ENCODE measurements at places on chromosomes 1 and 21.

- peak; percentile 82 for DNase-seq
Observed at GRCh38 chr1:26826261-26827105, at the start of gene ZDHHC18. Gene ZDHHC18 (plus strand): TSS chr1:26826688. CDS start chr1:26826805, 117 bp downstream.

DNA sequence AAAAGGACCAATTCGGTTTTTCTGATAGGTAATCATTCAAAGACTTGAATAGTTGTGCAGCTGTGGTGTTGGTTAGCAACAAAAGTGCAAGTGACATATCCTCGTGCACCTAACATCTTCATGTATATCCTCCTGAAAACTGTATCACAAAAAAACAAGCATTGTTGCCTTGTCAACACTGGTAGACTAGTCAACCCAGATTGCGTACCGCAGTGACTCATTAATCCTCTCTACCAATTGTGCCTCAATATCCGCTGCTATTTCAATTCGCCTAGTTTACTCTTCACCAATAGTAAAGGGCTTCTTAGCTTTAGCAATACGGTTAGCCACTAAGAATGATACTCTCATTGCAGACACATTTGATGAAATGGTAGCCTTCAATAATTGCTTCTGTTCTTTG is 3.5 kb downstream of the HHAT start:
- DNase-seq: no peak

DNA sequence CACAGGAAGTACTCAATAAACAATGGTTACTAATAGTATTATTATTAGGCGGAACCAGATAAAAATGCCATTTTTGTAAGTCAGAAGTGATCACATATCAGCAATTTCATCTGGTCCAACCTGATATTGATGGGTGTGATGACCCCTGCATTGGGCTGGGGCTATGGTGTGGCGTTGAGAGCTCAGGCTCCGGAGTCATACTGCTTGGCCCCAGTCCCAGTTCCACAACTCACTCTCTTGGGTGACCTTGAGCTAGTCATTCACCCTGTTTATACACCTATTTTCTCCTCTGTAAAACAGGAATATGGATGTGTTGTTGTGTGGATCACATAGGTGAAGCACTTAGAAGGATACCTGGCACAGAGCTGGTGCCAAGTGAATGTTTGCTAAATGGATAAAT is 229.4 kb upstream of the POU3F1 start:
- DNase-seq: no peak

GRCh38 chr1:30744060-30744756 is 13.4 kb downstream of the LAPTM5 start:
- peak; percentile 70 for DNase-seq

GRCh38 chr21:45326891-45327440 is 39.3 kb upstream of the POFUT2 start:
- DNase-seq: no peak

DNA sequence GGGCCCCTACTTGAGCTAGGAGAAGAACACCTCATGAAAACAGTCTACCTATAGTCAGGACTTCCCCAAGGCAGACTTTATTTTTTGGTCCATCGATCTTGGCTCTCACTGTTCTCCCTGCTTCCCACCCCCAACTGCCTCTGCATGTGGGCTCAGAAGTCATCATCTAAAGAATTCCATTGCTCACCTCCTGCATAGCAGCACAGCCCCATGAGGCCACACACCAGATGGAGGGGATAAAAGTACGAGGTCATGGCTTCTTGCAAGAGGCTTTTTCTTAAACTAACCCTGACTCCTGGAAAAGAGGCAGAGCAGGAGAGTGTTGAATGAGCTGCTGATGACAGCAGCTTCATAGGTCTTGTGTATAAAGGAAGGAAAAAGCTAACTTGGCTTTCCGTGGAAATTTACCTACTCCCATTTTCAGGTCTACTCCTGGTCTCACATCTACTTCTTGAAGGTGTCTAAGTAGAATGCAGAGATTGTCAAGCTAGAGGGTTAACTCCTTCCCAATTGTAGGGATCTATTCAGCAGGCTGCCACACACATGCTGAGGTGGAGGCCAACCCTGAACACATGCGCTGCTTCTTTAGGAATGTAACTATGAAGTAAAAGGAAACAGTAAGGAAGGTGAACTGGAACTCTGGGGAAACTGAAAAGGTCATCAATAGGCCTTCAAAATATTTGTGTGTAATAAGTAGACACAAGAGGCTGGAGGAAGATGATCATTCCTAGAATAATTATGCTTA is 18.7 kb downstream of the WNT2B start:
- no peak for DNase-seq

DNA sequence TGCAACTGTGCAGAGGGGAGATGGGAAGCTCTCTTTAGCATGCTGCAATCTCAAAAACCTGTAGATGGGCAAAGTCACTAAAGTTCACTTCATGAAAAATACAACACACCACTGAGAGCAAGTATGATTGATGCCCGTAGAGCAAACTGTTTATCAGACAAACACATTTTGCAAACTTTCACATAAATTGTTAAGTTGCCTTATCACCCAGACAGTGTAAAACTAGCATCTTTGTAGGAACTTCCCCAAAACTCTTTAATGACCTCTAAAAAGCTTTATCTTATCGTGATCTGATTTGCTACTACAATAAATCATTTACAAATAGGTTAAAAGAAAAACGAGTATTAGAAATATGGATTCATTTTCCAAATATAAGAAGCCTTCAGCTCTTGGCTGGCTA is 391.0 kb downstream of the LMO4 start:
- no peak for DNase-seq

GRCh38 chr1:183931646-183932271 is 105.8 kb downstream of the COLGALT2 start:
- no peak for DNase-seq

GRCh38 chr1:116764906-116765862 is 11.0 kb downstream of the CD2 start:
- no peak for DNase-seq

- DNase-seq: peak; percentile 41
Observed at GRCh38 chr1:50348449-50349241, 74.6 kb downstream of the DMRTA2 start.

DNA sequence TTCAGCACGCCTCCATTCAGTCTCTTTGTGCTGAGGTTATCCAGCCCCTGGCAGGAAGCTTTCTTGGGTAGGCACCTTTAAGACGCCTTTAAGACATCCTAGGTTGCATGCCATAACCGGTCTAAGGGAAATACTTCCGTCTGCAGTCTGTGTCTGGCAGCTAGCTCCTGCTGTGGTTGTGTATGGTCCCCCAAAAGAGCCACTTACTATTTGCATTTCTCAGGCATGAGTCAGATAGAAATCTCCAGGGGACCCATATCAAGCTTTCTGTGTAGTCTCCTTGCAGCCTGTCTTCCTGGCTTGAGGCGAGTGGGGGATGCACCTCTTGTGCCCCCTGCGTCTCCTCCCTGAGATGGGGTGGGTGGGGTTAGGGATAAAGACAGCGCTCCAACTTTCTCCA is 10.0 kb upstream of the RYR2 start:
- DNase-seq: no peak

DNA sequence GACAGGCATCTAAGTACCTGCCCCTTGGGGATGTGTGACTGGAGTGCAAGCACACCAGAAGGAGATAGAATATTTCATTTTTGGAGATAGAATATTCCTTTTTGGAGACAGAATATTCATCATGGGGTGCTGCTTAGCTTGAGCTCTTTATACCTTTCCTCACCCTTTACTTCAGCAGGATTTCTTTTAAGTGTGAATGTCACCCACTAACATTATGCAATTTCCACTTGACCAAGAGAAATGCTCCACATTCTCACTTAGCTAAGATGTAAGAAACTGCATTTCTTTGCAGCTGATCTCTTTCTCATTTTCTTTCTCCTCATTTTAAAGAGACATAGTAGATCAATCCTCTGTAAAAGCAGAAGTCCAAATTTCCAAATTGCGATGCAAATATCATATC is 436.7 kb downstream of the NCAM2 start:
- DNase-seq: no peak

DNA sequence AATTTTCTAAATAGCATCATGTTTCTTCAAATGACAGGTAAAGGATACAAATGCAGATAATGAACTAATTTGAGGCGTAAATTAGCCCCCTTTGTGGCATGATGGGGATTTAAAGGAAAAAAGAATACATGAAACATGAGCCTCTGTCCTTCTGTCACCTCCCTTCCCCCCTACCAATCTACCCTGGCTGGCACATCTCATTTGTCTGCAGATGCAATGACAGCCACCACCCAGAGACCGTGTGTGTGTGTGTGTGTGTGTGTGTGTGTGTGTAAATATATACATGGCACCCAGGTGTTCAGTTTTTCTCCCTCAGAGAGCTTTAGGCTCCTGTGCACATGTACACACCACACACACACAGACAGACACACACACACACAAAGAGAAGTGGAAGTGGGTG is 451.1 kb downstream of the RWDD3 start:
- no peak for DNase-seq
